ENCODE measurements at places on chromosomes 6 and 20.

- DNase-seq: no peak
Measured at GRCh38 chr6:137086031-137086430, 41.3 kb upstream of the IL20RA start.

DNA sequence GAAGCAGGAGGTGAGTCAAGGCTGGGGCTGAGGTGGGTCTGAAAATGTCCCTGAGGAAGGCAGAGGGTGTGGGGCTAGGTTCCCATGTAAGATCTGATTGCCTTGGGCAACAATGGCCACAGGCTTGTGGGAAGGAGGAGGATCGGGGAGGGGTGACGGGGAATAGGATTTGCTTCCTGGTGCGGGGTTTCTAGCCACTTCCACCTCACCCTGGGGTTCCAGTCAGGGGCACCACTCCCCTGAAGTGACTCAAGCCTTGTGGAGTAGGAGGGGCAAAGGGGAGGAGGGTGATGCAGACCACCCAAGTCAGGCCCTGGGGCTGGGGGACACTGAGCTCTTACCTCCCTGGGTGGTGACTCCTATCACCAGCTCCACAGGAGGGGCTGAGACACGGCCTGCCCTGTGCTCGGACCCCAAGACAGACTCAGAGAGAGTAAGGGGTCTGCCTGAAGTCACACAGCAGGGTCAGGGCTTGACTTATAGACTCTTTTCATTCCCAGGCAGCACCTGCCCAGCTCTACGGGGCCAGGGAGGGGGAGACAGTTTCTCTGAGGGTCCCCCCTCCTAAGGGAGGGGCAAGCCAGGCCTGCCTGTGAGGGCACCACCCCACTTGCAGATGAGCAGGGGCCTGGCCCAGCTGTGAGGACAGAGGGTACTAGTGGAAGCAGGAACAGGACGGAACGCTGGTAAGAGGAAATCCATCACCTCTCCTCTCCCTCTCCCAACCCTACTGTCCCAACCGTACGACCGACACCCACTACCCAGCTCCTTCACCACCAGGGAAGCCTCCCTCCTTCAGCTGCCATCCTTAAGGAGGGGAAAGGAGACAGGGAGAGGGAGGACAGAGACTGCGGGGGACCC, 12.4 kb upstream of the SPDEF start:
- no peak for DNase-seq

DNA sequence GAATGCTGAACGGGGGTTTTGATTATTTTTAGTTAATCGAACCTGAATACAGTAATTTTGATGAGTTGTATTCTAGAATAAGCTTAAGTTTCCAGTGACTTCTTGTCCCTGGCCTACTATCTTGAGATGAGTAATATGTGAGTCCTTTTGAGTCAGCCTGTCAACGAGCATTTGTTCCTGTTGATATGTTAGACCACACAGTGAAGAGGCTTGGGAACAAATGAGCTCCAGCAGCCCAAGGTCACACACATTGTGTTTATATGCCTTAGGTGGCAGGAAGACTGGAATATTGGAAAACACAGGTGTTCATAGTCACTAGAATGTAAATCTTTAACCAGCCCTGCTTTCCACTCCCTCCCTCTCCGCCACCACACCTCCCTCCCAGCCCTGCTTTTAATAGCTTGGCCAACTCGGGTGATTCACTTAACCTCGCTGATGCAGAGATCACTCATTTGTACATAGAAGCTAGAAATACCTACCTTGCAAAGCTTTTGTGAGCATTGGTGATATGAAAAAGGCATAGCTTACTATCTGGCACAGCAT, 9.1 kb downstream of the SMPDL3A start:
- DNase-seq: no peak

GRCh38 chr20:43565758-43566104, 6.9 kb downstream of the SGK2 start:
- no peak for DNase-seq

- peak; percentile 9 for DNase-seq
Measured at GRCh38 chr6:53179961-53180651, 31.5 kb upstream of the GCM1 start.

GRCh38 chr6:27776504-27776903, 135.7 kb downstream of the OR2B2 start:
- DNase-seq: no peak

DNA sequence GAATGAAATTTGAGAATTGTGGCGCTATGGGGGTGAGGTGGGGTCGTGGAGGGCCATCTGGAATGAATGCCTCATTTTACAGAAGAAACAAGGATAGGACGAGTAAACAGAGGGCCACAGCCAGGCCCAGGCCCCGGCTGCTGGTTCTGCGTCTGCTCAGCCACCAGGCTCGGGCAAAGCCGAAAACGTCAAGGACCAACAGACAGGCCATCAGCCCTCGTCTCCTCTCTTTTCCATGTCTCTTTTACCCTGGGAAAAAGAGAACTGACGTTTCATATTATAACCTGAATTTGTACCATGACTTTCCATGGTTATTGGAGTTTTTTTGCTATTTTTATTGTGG, 212.4 kb upstream of the ARID1B start:
- DNase-seq: no peak

GRCh38 chr6:119978274-119978889, 628.8 kb upstream of the MAN1A1 start:
- no peak for DNase-seq

DNA sequence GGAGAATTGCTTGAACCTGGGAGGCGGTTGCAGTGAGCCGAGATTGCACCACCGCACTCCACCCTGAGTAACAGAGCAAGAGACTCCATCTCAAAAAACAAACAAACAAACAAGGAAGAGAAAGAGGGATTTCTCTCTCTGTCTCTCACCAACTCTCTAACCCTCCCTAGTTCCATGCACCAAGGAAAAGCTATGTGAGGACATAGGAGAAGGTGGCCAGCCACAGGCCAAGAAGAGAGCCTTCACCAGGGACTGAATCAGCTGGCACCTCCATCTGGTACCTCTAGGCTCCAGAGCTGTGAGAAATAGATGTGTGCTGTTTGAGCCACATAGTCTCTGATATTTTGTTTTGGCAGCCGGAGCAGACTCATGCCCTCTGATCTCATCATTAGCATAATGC, 9.0 kb upstream of the FAM110A start:
- DNase-seq: no peak

DNA sequence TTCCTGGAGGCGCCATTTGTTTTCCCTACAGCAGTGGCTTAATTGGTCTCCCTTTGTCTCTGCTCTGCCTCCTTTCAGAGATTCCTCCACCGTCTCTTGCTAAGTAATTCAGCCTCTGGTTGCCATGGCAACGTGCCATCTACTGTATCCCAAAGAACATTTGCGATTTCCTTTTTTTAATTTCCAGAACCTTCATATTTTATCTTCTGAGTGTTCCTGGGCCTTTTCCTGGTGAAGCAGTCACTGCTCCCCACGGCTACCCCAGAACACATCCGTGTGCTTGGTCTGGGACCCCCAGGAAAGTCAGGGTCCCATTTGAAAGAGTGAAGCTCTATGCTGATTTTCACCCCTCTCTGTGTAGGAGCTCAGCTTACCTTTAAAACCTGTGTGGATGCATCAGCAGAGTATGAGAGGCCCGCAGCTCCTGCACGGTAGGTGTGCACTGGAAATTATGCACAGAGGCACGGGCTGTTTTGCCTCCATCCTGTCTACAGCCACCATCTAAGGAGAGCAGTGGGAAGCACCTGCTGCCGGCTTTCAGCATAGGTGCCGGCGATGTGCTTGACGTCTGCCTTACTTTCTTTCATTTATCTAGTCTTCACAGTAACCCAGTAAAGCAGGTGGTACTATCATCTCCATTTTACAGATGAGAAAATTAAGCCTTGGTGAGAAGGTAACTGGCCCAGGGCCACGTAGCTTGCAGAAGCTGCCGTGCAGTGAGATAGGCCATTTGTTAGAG, 122.8 kb downstream of the SYCP2 start:
- DNase-seq: no peak

DNA sequence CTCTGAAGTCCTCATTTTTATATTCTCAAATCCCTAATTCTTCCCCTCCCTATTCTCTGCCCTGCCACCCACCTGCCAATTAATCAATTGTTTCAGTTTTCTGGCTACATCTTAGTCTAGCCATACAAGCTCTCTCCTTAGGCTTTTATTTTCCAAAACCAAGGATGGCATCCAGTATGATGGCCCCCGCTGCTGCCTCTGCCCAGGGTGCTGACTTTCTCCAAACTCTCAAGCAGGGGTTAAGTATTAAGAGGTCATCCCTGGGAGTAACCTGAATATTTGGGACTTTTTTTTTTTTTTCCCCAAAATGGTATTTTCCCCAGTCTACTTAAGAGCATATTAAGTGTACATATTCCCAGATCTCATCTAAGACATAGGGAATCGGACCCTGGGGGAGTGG, 183.8 kb downstream of the DHX35 start:
- DNase-seq: no peak

GRCh38 chr6:53898026-53898795, 103.4 kb downstream of the LRRC1 start:
- no peak for DNase-seq

DNA sequence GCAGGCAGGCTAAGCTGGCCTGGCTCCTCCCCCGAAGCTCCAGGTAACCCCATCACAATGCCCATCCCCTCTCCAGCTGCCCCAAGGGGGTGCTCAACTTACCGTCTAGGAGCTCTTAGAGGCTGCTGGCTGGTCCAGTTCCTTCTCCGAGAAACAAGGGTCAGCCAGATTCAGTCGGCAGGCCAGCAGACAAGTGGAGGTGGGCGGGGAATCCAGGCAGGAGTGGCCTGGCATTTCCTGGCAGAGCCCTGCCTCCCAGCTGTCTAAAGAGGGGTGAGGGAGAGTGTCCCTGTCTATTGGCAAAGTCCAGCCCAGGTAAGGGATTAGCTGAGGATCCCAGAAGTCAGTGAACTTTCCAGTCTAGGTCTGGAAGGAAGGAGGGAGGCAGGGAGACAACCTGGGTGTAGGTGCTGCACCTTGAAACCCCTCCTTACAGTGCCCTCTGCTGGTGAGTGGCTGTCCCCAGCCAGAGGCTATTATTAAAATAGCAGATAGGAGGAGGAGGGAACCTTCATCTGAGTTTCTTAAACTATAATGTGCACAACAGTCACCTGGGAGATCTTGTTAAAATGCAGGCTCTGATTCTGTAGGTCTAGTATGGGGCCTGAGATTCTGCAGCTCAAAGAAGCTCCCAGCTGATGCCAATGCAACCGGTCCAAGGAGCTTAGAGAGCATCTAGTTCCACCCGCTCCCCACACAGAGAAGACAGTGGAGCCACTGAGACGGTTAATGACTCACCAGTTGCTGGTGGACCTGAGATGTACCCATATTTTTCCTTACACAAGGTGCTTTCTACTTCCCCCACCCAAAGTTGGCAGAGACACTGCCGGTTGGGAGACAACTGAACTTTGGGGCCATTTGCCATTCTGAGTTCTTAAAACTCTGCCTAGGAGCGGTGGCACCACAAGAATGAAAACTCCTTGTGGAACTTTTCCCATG, at the start of gene UNC5CL:
Gene UNC5CL, minus strand, starts transcription at position 162 of the 939 bp plus-strand sequence. CDS start 4,147 bp downstream, outside the sequence.
- DNase-seq: peak; percentile 24

- DNase-seq: no peak
Measured at GRCh38 chr20:43936805-43937204, 22.2 kb downstream of the TOX2 start.

DNA sequence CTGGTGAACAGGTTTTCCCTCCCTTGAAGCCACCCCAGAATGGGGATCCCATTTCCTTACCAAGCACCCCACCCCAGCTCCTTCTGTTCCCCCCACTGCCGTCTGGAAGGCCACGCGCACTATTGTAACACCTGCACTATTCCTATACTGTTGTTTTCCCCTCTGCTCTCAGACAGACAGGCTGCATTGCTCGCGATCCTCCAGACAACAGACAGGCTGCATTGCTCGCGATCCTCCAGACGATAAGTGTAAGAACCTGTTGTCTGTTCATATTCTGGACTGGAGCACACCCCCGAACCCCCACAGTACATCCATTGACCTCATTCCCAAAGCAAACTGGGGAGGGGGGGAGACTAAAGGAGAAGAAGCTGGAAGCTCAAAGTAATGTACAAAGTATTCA, 72.7 kb downstream of the LY86 start:
- DNase-seq: no peak

GRCh38 chr6:137692806-137693205, 174.3 kb upstream of the TNFAIP3 start:
- no peak for DNase-seq

DNA sequence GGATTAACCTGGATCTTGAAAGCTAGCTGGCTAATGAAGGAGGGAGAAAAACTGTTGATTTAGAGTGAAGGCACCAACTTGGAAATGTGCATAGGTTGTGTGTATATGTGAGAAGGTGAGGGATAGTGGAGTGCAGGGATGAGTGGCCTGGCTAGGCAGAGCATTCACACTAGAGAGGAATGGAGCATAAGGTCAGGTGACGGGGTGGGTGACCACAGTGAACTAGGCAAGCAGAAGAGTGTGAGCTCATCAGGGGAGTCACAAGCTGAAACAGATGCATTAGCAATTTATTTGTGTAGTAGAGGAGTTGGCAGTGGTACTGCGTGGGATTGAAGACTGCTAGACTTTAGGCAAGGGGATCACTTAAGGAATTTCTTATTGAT, 10.5 kb downstream of the ANKRD66 start:
- DNase-seq: no peak

GRCh38 chr20:45969712-45970634, 2.0 kb downstream of the ZNF335 start:
- no peak for DNase-seq

DNA sequence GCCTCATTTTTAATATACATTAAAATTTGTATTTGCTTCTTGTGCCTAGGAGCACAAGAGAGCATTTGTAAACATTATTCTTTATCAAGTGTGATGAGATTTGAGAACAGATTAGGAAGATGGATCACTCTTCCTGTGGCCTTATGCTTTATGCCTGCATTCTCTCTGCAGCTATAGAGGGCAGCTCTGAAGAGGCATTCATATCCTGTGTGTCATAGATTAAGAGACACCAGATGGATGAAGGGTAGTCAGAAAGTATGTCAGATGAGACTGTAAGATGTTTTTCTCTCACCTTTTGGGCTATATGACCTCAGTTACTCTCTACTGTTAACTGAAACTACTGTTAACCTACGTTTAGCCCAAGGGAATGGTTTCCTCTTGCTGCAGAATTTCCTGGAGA, 61.4 kb downstream of the DNAH8 start:
- DNase-seq: no peak

DNA sequence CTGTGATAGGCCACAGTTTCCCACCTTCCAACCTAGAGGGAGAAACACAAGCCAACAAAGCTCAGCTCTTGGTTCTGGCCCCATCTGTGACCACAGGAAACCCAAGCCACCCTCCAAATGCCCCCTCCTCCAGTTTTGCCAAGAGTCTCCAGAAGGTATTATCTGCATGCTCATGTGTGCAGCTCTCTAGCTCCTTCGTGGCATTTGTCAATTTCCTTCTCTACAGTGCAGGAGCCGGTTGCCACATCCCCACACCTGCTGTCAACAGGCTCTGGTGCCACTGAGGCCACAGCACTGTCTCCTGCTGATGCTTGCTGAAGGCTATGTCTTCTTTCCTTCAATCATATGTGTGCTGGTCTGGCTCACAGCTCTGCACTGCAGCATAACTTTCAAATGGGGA, 177.2 kb downstream of the CLIC5 start:
- no peak for DNase-seq

GRCh38 chr6:109626311-109626710, 64.7 kb downstream of the AK9 start:
- DNase-seq: no peak

GRCh38 chr20:1034415-1034789, 32.3 kb upstream of the RSPO4 start:
- DNase-seq: no peak

GRCh38 chr6:145743332-145743731, 8.0 kb upstream of the EPM2A start:
- DNase-seq: no peak

- DNase-seq: no peak
Measured at GRCh38 chr6:50461696-50462095, 251.6 kb upstream of the TFAP2D start.

- DNase-seq: no peak
Measured at GRCh38 chr6:44062771-44063560, 64.3 kb downstream of the MRPL14 start.

- DNase-seq: no peak
Measured at GRCh38 chr6:170393807-170394399, 87.3 kb downstream of the FAM120B start.
